Esophagus squamous epithelium (tissue), 5 donors: ENCODE measurements at places on chromosomes 6 and 20.

DNA sequence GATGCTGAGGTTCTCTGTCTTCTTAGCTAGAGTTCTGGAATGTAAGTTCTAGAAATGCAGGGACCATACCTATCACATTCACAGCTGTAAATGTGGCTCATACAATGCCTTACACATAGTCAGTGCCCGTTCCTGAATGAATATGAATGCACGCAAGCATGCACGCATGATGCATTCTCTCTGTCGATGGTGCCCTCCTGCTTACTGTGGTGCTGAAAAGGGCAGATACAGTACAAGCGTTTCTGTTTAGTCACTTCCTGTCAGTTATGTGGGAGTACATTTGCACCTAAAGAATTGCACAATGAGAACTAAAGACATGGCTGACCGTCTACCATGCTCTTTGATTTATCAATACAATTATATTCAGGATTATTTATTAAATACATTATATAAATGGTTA, 152.2 kb upstream of the SOX4 start:
- DNase-seq: no peak

GRCh38 chr6:18515767-18516166, 128.6 kb downstream of the RNF144B start:
- no peak for DNase-seq

GRCh38 chr6:111573131-111573883, 32.4 kb downstream of the TRAF3IP2 start:
- no peak for DNase-seq

GRCh38 chr20:54044156-54044555, 26.2 kb downstream of the BCAS1 start:
- DNase-seq: no peak
